Upper lobe of left lung (tissue), 6 donors: ENCODE measurements at places on chromosomes 1 and 21. TPM values are rescaled to one million over a fixed set of nuclear protein-coding genes. Genes with fewer than 3 reads are reported as not detected.
A peak's percentile ranks its signal among the peaks of the same experiment; 100 is the strongest.

The CATSPER4 gene
- not detected for total RNA-seq

The C1orf53 gene
- total RNA-seq, result 7.1 TPM

DNA sequence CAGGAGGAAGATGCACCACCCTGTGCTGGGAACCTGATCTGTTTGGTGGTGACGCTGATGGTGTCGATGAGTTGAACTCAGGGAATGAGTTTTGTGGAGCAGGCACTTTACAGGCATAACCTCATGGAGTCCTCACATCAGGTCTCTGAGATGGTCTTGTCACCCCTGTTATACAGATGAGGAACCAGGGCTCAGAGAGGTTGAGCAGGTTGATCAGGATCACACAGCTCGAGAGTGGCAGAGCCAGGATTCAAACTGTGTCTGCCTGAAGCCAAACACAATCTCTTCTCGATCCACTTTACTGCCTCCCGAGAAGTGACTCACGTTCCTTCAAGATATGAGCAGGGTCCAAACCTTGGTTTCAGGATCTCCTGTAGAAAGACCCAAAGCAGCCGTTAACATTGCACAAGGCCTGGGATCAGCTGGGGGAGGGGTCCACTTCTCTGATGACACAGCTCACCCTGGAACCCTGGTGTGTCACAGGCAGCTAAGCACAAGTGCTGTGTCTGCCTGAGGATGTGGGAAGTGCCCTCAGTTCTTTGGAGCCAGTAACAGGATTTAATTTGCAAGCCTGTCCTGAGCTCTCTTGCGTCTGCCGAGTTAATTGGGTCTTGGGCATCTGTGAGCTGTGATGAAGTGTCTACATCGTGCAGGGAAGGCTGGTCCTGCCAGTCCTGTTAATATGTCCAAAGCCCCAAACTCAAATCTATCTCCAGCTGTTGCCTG is 65.4 kb upstream of the STUM start:
- H3K27ac ChIP-seq, result no peak overlapping the region
- DNase-seq, result no peak
- H3K4me1 ChIP-seq, result peaks cover 12% of the 10 kb centered on the region
- H3K27me3 ChIP-seq, result no peaks in the 10 kb centered on the region

DNA sequence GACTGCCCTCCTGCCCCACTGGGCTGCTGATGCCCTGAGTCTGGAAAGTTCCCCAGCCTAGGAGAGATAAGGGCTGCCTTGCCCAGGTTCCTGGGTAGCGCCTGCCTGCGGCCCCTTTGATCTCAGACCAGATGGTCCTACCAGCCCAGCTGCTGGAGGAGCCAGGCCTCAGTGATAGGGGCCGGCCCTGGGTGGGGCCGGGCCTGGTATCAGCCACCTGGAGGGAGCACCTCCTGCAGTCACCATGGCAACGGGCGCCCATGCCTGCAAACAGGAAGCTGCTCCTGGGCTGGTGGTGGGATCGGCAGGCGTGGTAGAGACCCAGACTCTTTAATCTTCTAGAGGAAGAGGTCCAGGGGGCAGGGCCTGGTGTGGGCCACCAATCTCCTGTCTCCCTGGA is 119.7 kb upstream of the WNT4 start:
- H3K36me3 ChIP-seq, result no peaks in the 10 kb centered on the region
- H3K4me3 ChIP-seq, result no peak overlapping the region

The CD2 gene
- total RNA-seq, result 4.9 TPM

DNA sequence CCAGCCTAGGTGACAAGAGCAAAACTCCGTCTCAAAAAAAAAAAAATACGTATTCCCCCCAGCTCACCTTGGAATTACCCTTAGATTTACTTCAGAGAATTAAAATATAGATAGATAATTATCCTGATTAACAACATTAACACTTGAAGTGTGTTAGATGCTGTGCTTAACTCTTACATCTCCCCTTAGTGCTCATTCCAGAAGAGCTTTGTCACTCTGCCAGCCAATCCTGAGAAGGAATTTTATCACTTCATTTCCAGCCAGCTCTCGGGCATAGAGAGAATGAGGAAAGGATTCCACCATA is 1.6 kb upstream of the SHC1 start:
- peaks cover 64% of the 10 kb centered on the region for H3K4me1 ChIP-seq
- H3K27me3 ChIP-seq, result no peaks in the 10 kb centered on the region
- H3K4me3 ChIP-seq, result no peak overlapping the region
- peaks cover 23% of the 10 kb centered on the region for H3K36me3 ChIP-seq
- H3K27ac ChIP-seq, result peak overlapping the region; percentile 99

DNA sequence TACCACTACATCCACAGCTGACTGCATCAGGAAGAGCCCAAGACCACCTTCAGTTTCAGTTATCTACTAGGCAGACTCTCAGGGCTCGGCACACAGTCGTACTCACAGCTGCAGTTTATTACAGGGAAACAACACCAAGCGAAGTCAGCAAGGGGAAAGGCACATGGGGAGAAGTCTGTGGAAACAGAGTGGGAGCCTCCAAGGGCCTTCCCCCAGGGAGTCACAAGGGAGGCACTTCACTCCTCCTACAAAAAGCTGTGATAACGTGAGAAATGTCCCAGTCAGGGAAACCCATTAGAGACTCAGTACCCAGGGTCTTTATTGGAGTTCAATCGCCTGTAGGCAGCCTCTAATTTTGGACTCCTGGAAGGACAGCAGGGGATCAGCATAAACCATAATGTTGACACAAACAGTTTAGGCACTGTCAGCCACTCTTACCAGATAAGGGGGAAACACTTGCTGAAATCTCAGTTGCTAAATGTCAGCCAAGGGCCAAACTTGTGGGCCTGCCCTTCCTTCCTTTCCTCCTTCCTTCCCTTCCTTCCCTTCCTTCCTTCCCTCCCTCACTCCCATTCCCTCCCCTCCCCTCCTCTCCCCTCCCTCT is 444.0 kb downstream of the SMYD3 start:
- no peak overlapping the region for H3K4me3 ChIP-seq
- H3K27me3 ChIP-seq, result no peaks in the 10 kb centered on the region
- DNase-seq, result no peak
- H3K36me3 ChIP-seq, result no peaks in the 10 kb centered on the region
- H3K4me1 ChIP-seq, result no peaks in the 10 kb centered on the region

GRCh38 chr21:37375866-37376574 is 9.4 kb downstream of the DYRK1A start:
- no peaks in the 10 kb centered on the region for H3K27me3 ChIP-seq
- no peaks in the 10 kb centered on the region for H3K36me3 ChIP-seq
- no peak overlapping the region for H3K27ac ChIP-seq
- peaks cover 51% of the 10 kb centered on the region for H3K4me1 ChIP-seq

The RNU1-2 gene
- 2,720 TPM for total RNA-seq

DNA sequence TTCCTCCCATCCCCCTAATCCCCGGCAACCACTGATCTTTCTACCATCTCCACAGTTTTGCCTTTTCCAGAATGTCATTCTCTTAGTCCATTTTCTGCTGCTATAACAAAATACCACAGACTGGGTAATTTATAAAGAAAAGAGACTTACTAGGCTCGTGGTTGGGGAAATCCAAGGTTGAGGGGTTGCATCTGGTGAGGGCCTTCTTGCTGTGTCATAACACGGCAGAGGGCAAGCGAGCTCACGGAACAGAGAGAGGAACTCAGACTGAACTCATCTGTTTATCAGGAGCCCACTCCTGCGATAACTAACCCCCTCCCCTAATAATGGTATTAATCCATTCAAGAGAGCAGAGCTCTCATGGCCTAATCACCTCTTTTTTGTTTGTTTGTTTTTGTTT is 52.0 kb downstream of the RUNX3 start:
- no peak overlapping the region for H3K4me3 ChIP-seq
- H3K27ac ChIP-seq, result no peak overlapping the region
- H3K27me3 ChIP-seq, result no peaks in the 10 kb centered on the region

DNA sequence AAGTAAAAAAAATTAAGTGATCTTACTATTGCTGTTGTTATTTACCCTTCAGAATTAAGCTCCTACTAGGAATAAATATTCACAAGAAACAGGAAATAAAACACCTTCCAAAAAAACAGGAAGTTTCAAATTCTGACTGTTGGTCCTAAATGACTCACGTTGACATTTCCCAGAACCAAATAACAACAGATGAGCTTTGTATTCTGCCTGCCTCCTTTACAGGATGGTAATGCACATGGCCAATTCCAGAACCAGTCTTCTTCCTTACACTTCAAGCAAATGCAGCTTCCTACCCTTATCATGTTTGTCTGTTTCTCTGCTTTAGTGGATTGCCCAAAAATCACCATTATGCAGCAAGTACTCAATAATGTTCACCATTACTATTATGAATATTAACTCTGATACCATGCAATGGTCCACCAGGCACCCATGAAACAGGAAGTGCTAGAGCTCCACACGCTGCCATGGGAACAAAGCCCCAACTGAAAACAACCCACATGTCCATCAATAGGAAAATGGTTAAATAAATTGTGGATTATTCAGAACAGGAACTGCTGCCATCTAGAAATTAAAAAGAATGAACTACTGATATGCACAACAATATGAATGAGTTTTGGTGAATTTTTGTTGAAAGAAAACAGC is 8.9 kb downstream of the CASP9 start:
- H3K4me3 ChIP-seq, result no peak overlapping the region
- H3K27me3 ChIP-seq, result no peaks in the 10 kb centered on the region
- no peak overlapping the region for H3K27ac ChIP-seq
- DNase-seq, result no peak
- no peaks in the 10 kb centered on the region for H3K4me1 ChIP-seq

DNA sequence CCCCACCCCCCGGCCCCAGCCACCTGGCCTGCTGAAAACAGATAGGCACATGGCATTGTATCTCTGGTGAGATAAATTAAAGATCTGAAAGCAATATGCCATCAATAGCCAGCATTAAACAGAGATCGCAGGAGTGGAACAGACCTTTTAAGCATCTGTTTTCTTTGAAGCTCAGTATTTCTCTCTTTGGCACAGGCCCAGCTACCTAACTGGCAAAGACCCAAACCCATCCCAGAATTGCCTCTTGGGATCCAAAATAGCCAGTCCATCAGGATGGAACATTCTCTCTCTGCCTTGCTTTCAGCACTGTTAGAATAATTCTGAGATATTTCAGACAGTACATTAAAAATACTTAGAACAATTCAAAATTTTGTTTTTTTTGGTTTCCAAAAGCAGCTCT is 46.0 kb downstream of the KCNJ6 start:
- H3K27ac ChIP-seq, result no peak overlapping the region
- H3K4me3 ChIP-seq, result no peak overlapping the region
- H3K27me3 ChIP-seq, result no peaks in the 10 kb centered on the region
- no peak for DNase-seq
- H3K4me1 ChIP-seq, result no peaks in the 10 kb centered on the region
- no peaks in the 10 kb centered on the region for H3K36me3 ChIP-seq

The HPCA gene
- not detected for total RNA-seq

The PFDN2 gene
- total RNA-seq, result 30.1 TPM

- no peak overlapping the region for H3K4me3 ChIP-seq
- H3K27ac ChIP-seq, result no peak overlapping the region
- no peaks in the 10 kb centered on the region for H3K27me3 ChIP-seq
- H3K4me1 ChIP-seq, result no peaks in the 10 kb centered on the region
Observed at GRCh38 chr1:110375490-110375889, 15.3 kb downstream of the SLC16A4 start.

DNA sequence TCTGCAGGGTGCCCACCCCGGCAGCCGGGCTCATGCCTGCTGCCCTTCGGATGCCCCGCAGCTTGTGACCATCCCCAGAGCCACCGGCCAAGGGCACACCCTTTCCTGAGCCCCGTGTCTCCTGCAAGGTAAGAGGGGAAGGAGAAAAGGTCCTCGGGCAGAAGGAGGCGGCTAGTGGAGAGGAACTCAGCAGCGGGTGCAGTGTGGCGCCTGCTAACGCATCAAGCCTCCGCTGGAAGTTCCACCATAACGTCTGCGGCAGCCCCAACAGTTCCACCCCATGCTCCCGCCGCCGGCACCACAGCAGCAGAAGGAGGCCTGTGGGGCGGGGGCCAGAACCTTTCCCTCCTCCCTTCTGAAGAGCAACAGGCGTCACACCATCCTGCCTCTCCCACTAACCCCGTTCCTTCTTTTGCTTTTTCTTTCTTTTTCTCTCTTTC is 990 bp downstream of the VWA5B1 start:
- peaks cover 8% of the 10 kb centered on the region for H3K27me3 ChIP-seq
- H3K36me3 ChIP-seq, result no peaks in the 10 kb centered on the region
- H3K4me1 ChIP-seq, result no peaks in the 10 kb centered on the region
- no peak overlapping the region for H3K4me3 ChIP-seq

The PTCH2 gene
- 0.83 TPM for total RNA-seq
